ENCODE measurements at places on chromosomes 13 and 19.

- DNase-seq: no peak
These were observed 2638.7 kb upstream of the PCDH20 start for GRCh38 chr13:64054321-64054720.

DNA sequence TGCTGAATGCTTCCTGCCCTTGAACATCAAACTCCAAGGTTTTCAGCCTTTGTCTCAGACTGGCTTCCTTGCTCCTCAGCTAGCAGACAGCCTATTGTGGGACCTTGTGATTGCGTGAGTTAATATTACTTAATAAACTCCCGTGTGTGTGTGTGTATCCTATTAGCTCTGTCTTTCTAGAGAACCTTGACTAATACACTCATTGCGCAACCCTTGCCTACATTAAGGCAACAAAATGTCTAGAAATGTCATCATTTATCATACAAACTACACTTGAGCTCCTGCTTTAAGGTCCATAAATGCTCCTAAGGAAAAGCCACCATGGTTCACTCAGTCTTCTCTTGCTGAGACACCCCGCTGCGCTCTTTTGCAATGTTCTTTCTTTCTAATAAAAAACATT, 2861.0 kb downstream of the PCDH9 start:
- no peak for DNase-seq

DNA sequence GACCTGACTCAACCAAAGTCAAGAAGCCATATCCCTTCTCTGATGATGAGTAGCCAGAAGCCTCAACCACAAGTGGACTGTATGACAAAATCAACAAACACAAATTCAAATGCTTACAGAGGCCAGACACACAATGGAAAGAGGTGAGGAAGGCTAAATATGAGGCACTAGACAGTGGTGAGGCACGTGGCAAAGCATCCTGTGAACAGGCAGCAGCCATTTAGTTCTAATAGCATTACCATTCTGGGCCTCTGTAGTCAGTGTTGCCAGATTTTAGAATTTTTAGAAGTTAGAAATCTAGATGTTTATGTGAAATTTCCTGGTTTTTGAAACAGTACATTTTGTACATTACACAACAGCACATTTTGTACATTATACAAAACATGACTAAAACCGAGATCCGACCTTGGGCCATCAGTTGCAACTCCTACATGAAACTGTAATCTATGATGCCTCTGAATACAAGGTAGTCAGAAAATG, 403.3 kb downstream of the COG6 start:
- DNase-seq: no peak

DNA sequence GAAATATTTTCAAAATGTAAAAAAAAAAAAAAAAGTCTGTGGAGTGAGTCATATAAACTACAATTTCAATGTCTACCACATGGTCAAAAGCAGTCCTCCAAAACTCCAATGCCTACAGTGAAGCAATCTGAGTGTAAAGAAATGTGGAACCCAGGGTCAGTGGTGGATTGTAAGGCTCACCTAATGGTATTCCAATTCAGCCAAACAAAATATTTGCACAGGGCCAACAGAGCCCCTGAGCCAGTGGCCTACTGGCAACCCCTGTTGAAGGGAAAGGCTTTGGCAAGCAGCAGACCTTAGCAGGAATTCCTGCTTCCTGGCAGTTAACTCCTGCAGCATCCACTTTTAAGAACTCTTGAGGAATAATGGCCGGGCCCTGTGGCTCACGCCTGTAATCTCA, 3.4 kb downstream of the DNMT1 start:
- no peak for DNase-seq

GRCh38 chr19:1510442-1510806, 2.4 kb downstream of the ADAMTSL5 start:
- DNase-seq: no peak

GRCh38 chr13:110206996-110207395, 100.0 kb downstream of the COL4A1 start:
- DNase-seq: no peak

- DNase-seq: no peak
These were observed 50.9 kb upstream of the ANKRD10 start for GRCh38 chr13:110965755-110966134.

GRCh38 chr19:750640-751423, at the start of gene MISP:
MISP (plus strand) TSS chr19:751112; CDS start chr19:756947, 5,835 bp downstream.
- no peak for DNase-seq

GRCh38 chr19:1374250-1374577, 9.5 kb upstream of the NDUFS7 start:
- no peak for DNase-seq

- no peak for DNase-seq
These were observed 7.8 kb upstream of the CEBPG start for GRCh38 chr19:33365691-33366090.

DNA sequence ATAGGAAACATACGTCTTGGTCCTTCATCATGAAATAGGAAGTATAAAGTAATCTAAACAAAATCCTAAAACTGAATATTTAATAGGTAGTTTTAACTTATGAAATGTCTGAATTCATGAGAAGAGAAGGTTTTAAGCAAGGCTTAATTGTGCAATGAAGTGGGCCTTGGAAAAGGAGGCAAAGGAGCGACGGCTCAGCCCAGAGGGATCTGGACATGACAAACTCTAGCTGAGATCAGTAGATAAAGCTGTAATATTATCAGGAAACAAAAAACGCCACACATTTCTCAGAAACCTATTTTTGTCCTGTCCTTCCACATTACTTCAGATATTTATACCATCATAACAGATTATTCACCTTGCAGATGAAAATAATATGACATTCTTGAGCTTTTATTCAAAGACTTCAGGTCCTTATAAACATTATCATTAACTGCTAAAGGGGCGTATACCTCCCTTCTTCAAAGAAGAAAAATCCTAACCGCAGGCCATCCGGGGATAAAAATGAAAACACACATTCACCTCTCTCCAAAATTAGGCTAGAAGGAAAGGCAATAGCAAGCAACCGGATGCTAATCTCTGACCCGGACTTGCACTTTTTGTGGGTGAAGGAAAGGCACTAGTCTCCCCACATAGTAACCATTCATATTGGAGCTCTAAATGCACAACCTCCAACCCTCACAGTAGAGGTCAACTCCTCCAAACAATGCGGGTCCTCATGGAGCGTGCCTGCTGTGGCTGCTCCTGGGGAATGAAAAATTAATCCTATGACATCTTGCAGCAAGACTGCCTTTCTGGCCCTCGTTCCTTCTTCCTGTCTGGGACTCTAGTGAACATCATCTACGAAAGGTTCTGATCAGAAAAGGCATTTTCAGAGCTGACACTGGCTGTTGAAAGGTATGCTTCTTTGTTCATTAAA, 108.8 kb downstream of the TBC1D4 start:
- no peak for DNase-seq

- no peak for DNase-seq
These were observed 2776.3 kb downstream of the PCDH9 start for GRCh38 chr13:64453831-64454230.

GRCh38 chr13:92365904-92366303, 860.7 kb upstream of the GPC6 start:
- no peak for DNase-seq

GRCh38 chr13:32734511-32734910, 148.3 kb downstream of the PDS5B start:
- no peak for DNase-seq
